Caki2 (cell line): ENCODE measurements at places on chromosomes 2 and 18. TPM values are rescaled to one million over a fixed set of nuclear protein-coding genes. Genes with fewer than 3 reads are reported as not detected.

DNA sequence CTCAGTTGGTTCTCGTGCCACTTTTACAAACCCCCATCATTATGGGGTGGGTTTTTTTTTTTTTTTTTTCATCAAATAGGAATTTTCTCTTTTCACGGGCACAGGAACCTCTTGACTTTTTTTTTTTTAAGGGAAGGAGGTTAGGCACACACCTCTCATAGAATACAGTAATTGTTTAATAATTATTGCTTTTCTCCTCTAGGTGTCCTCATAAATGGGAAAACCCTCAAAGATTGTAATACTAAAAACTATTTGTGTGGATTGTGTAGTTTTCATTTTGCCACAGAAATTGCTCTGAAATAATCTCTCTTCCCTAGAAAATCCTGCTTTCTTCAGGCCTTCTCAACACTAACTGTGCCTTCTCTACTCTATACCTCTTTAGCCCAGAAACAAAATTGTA is 147.3 kb downstream of the GREB1L start:
- DNase-seq: no peak

GRCh38 chr2:191539068-191539467 is 138.9 kb upstream of the NABP1 start:
- peak; percentile 14 for DNase-seq

DNA sequence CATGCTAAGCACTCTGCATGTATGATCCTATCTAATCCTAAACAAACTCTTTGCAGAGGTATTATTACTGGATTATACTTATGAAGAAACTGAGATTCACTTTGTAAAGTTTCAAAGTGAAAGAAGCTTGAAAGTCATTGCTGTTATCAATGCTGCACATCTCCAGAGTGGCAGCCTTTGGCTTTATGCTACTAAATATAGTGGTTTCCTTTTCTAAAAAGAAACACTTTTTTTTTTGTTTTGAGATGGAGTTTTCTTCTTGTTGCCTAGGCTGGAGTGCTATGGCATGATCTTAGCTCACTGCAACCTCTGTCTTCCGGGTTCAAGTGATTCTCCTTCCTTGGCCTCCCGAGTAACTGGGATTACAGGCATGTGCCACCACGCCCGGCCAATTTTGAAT is 114.9 kb upstream of the RAB27B start:
- DNase-seq: no peak

GRCh38 chr2:161177969-161178368 is 17.7 kb downstream of the TANK start:
- DNase-seq: no peak

The FOXI3 gene
- total RNA-seq: not detected in 2 replicates

GRCh38 chr2:42492691-42493467 is 903 bp downstream of the KCNG3 start:
- no peak for DNase-seq

DNA sequence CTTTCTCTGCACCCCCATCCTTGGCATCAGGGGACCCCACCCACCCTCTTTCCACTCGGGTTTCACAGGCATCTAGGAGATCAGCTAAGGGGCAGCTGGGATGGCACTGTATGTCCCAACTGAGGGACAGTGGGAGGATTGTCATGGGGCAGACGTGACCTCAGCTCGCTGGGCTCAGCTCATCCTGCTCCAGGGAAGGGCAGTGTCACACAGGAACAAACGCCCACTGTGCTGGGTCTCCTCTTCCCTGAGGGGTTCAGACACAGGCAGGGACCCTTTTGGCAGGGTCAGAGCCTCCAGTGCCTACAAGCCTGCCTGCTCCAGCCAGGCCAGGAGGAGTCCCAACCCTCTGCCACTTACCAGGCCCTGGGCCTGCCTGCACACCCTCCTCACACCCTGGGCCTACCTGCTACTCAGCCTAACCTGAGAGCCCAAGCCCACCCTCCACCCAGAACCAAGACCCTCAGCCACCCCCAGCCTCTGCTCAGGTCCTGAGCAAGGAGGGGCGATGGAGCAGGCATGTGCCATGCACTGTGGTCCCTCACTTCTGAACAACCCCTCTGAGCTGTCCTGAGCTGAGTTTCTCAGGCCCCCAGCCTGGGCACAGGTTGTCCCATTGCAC is 68.2 kb downstream of the HS1BP3 start:
- no peak for DNase-seq

The TACR1 gene
- total RNA-seq: not detected in 2 replicates
